ENCODE measurements at places on chromosomes 7 and 10.

GRCh38 chr7:27202018-27202861 is 2.3 kb upstream of the HOXA13 start:
- DNase-seq, result peak; percentile 69

DNA sequence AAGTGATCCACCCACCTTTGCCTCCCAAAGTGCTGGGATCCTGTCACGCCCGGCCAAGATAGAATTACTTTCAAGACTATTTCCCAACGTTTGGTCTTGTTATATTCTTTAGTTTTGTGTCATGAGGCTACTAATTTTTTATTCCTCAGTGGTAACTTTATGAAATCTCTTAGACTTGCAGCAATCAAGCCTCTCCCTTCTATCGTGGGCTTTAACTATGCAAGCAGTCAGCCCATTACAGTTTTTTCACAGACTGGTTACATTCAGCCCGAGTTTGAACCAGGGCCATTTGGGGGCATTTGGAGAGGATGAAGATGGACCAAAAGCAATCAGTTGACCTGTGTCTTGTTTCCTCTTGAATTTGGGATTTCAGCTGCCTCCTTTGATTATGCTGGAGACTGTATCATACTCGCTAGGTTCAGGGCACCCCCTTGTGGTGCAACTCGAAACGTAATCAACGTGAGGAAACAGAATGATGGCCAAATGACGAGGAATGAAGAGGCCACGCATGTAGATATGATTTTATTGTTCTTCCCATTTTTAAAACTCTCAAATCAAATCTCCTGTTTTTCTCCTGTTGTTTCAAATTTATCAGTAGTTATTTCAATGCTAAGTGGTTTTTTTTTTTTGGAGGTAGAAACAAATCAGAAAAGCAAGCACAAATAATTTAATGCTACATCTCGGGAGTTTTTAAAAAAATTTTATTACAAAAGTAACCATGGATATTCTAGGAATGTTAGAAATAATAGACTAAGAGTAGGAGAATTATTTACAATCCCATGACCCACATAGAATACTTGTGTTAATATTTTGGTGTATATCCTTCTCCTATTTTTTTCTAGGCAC is 151.6 kb downstream of the KIAA1217 start:
- peak; percentile 70 for DNase-seq

DNA sequence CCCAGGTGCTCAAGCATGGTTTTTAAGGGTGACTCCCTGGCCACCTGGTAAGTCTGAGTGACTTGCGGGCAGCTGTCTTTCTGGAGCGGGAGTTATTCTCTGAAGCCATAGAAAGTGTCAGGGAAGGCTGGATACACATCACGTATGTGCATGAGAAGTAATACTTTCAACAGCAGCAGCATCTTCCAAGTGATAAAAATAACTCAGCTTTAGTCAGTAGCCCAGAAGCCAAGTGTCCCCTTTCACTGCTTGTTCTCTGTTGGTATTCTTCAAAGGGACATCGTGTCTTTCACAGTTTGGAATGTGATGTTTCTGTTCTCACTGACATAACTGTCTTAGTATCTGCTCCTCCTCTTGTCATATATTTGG is 97.6 kb downstream of the KIAA1217 start:
- no peak for DNase-seq

DNA sequence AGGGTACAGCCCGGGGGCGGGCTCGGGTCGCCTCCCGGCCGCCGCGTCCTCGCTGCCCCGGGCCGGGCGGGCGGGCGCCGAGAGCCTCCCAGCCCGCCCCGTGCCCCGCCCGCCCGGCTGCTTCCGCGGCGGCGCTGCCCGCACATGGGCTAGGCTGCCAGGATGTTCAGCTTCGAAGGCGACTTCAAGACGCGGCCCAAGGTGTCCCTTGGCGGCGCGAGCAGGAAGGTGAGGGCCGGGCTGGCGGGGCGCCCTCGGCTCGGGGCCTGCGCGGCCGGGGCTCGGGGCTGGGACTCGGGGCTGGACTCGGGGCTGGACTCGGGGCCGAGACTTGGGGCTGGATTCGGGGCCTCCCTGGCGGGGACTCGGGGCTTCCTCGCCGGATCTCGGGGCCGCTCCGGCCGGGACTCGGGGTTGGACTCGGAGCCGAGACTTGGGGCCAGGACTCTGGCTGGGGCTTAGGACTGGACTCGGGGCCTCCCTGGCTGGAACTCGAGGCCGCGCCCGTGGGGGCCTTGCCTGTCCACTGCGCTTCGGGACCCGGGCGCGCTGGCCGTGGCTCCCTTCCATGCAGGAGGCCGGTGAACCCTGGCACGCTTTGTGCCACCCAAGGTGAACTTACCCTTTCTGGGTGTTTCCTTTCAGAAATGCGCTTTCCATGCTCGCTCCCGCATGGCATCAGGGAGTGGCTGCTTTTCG is 534 bp downstream of the UBE3C start:
- no peak for DNase-seq

DNA sequence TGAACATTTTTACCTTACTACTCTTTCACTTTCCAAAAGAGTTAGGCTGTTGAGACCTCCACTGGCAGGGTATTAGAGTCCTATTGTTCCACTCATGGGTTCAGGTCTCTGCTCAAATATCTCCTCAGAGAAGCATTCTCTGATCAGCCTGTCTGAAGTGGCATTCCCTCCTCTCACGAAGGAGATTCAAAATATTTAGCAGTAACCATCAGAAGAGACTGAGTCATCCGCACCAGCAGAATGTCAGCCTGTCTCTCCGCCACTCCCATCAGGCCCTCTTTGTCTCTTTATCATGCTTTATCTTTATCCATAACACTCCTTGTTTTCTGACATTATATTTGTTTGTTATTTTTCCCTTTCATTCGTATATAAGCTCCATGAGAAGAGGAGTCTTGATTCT is 79.1 kb downstream of the AASS start:
- DNase-seq, result no peak

GRCh38 chr7:47452295-47452694 is 129.6 kb downstream of the TNS3 start:
- DNase-seq, result no peak

DNA sequence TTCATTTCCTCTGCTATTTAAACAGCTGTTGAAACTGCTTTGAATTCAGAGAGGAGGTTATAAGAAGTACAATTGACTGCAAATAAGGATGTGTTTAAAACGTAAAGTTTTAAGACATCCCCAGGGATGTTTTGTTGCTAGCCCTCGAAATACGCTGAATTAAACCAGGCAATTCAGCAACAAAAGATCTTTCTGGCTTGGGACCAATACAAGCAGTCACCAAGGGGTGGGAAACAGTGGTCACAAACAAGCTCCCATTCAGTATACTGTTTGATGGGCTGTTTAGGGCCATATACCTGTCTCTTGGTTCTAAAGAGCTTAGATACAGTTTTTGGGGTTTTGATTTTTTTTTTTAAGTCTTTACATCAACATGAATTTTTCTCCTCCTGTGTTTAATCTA is 446.3 kb upstream of the POT1 start:
- no peak for DNase-seq

DNA sequence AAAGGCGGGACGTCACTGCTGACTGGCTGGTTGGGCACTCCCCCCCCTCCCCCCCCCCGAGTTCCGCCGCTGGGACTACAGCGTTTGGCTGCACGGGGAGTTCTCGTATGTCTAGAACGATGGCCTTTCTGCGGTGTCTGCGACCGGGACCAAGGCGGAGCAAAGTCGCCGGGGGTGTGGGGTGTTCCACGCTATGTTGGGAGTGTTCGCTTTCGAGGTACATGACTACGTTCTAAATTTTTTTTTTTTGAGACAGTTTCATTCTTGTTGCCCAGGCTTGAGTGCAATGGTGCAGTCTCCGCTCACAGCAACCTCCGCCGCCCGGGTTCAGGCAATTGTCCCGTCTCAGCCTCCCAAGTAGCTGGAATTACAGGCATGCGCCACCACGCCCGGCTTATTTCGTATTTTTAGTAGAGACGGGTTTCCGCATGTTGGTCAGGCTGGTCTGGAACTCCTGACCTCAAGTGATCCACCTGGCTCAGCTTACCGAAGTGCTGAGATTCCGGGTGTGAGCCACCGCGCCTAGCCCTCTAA is 573 bp upstream of the IDI1 start:
- DNase-seq, result no peak

- peak; percentile 85 for DNase-seq
Measured at GRCh38 chr7:101163279-101164070, 1.9 kb downstream of the VGF start.

GRCh38 chr7:14321947-14322346 is 332.5 kb upstream of the ETV1 start:
- DNase-seq, result no peak

GRCh38 chr10:12631787-12632562 is 282.6 kb downstream of the CAMK1D start:
- no peak for DNase-seq

DNA sequence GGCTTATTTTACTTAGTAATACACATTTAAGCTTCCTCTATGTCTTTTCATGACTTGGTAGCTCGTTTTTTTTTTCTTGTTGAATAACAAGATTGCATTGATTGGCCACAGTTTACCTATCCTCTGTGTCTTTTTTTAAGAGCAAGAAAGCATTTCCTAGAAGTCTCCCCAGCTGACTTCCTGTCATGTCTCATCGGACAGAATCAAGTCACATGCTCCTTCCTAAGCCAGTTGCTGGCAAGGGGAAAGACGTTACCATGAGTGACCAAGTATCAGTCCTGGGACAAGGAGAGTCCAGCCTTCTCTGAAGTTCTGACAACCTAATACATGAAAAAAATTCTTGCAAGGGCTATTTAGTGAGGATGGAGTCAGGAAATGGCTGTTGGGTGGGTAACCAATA is 24.9 kb upstream of the SFRP5 start:
- no peak for DNase-seq

DNA sequence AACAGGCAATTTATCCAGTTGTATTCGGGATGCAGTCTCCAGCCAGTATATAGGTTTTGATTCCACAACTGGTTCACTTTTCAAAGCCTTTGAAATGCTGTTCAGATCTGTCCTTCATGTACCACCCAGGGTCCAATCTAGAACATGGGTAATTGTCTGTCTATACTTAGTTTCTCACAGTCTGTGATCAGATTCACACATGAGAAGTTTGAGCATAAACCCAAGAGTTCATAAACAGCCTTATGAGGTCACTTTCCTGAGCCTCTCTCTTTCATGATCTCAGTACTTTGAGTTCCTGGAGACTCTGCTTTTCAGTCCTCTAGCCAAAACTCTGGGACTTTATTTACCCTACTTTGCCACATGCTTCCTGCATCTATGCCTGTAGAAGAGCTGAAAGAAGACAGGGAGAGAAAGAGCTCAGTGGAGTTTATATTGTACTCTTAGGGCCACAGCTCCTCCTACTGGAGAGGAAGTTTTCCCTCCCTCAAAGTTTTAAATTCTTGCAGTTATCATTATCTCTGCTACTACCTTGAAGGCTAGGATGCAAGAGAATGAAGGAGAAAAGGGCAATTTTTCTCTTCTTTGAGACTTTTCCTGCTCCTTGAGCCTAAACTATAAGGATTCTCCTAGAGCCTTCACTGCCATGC is 172.0 kb downstream of the ZEB1 start:
- peak; percentile 18 for DNase-seq

- peak; percentile 30 for DNase-seq
Measured at GRCh38 chr7:36487756-36488336, 98.2 kb downstream of the ANLN start.

GRCh38 chr7:134246761-134247160 is 70.0 kb downstream of the SLC35B4 start:
- DNase-seq, result no peak

DNA sequence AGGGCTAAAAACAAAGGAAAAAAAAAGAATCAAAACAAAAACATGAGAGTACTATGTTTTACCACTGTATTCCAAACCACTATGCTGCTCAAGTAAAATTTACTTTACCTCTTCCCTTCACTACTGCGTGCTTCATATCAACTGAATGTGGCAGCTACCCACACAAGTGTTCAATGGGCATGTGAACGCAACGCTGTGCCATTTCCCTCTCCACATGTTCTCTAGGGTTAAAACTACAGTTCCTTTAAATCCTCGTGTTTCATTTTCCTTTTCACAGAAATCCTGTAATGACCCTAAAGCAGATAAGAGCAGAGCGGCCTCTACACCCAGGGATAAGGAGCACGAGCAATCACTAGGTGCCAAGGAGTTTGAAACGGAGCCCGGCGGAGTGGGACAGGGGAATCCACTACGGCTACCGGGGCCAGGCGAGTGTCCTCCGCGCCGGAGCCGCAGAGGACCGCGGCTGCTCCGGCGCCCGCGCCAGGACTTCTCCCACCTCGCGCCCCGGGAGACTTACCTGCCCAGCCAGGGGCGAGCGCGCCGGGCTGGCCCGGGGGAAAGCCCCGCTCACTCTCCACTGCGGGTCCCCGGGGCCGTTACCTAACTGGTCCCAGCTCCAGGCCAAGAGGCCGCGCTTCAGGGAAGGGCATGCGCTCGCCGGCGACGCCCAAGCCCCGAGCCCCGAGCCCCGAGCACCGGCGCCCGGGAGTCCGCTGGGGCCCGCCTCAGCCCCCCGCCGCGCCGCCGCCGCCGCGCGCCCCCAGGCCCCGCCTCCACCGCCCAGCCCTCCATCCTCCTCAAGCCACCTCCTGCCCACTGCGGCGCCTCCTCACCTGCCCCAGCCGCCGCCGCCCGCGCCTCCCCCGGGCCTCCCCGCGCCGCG is 711 bp downstream of the NAMPT start:
- DNase-seq, result peak; percentile 86

- no peak for DNase-seq
Measured at GRCh38 chr10:71989661-71990454, 25.7 kb downstream of the CHST3 start.

DNA sequence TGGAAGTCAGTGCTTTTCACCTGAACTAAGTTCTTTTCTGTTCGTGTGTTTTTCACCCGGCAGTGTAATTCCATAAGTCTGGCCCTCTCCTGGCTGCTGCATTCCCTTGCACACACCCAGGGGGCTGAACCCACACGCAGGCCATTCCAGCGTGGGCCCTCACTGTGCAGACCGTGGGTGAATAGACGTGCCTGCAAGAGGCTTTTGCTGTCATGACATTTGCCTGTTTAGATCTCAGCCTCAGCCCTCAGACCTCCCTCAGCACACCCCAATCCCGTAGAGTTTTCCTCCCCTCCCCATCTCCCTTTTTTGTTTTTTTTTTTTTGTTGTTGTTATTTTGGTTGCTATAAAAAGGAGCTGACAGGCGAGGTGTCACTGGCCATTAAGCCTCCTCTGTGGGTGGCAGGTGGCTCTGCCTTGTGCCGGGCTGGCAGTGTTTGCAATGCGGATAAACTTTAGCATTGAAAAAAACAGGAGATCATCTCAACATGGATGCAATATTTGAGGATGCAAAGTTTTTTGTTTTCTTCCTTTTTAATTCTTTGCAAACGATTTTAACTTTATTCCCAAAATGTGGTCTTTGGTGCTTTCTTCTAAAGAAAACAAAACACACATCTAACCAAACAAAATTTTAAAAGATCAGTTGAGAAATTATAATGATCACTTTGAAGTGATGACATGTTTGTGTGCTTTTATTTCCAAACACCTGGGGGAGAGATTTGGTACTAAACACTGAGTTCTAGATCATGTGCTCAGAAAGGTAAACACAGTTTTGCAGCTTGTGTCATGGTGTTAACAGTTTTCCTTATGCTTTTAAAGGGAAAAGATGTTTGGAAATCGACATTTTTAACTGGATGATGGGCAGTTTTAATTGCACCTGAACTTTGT is 58.8 kb downstream of the WDR37 start:
- no peak for DNase-seq

- DNase-seq, result no peak
Measured at GRCh38 chr7:681551-682307, 44.8 kb upstream of the DNAAF5 start.

- DNase-seq, result no peak
Measured at GRCh38 chr7:98539865-98540264, 77.2 kb upstream of the NPTX2 start.

- no peak for DNase-seq
Measured at GRCh38 chr10:48284002-48284546, 9.6 kb upstream of the FRMPD2 start.

- DNase-seq, result no peak
Measured at GRCh38 chr7:116089293-116089692, 58.7 kb upstream of the TFEC start.

Data from H7 (cell line).